ENCODE measurements at places on chromosomes 13 and 19.

DNA sequence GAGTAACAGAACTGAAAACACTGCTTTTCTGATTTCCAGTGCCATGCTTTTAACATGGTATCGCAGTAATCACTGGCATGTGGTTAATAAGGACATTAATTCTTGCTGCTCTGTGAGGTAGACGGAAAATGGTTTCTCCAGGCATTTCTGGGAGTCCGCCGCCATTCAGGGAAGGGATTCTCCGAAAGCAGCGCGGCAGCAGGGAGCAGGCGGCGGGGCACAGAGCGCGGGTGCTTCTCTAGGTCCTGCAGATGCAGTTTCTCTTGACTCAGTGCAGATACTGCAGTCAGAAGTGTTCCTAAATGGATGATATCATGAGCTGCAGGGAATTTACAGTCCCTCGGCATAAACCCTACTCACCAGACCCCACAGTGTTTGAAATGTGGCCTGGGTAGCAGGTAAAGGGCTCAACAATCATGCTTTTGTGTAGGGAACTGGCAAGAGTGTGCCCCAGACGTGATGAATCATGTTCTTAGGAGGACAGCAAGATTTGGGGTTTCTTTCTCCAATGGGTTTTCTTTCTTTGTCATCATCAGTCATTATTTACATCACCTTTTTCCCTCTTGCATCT is 338.6 kb upstream of the ARGLU1 start:
- no peak for DNase-seq

DNA sequence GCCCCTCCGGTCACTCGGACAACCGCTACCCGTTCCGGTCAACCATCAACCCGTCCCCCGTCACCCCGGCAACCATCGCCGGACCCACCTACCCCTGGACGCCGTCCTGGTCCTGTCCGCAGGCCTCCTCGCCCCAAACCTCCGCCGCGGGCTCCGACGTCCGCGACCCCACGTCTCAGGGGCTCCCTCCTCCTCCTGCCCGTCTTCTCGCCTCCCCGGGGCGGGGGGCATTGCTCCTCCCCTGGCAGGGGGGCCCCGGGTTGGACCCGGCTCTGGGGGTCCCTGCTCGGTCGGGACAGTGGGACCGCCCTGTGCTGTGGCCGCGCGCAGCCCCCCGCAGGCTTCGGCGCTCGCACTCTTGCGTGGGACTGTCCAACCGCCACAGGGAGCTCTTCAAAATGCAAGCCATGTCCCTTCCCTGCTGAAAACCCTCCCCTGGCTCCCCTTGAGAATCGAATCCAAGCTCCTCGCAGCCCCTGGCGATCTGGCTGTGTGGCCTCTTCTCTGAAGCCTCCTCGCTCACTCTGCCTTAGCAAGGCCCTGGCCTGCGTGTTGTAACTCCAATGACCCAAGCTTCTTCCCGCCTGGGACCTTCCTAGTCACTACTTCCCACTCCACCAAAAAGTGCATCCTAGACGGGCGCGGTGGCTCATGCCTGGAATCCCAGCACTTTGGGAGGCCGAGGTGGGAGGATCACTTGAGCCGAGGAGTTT is 8.4 kb downstream of the EPHX3 start:
- no peak for DNase-seq

GRCh38 chr19:57075801-57076492 is 43.8 kb upstream of the USP29 start:
- DNase-seq, result peak; percentile 21

GRCh38 chr13:98650396-98651107 is 73.6 kb upstream of the STK24 start:
- DNase-seq, result no peak

GRCh38 chr13:20073775-20074174 is 87.1 kb downstream of the GJA3 start:
- DNase-seq, result no peak

- DNase-seq, result no peak
These were observed 134.8 kb downstream of the NUFIP1 start for GRCh38 chr13:44854313-44855060.

DNA sequence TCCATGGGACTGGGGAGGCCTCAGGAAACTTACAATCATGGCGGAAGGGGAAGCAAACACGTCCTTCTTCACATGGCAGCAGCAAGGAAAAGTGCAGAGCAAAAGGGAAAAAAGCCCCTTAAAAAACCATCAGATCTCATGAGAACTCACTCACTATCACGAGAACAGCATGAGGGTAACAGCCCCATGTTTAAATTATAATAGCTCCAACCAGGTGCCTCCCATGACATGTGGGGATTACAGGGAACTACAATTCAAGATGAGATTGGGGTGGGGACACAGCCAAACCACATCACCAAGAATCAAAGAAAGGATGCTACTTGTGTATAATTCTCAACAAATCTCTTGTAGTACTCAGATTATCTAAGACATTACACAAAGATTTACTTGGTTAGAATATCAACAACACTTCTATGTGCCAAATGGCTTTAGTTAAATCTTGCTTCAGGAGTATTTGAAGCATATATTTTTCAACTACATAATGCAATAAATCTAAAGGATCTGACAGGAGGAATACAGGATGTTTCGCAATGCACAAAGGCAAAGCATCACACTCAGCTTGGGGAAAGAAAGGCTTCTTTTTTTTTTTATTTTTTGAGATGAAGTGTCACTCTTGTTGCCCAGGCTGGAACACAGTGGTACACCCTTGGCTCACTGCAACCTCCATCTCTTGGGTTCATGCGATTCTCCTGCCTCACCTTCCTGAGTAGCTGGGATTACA is 180.0 kb downstream of the LHFPL6 start:
- DNase-seq, result no peak

DNA sequence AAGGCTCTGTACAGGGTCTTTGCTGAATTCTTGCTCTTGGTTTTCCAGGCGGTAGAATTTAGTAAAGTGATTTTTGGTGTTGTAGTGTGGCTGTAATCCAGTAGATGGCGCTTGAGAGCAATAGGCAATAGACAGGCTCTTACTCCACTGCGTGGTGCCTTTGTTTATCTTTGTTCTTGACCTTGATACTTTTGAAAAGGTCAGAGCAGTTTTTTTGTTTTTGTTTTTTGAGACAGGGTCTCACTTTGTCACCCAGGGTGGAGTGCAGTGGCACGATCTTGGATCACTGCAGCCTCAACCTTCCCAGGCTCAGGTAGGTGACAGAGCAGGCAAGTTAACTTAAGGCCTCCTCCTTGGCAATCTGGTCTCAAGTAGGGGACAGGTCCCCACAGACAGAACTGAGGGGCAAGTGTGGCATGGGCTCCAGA is 12.2 kb upstream of the LILRA5 start:
- no peak for DNase-seq

DNA sequence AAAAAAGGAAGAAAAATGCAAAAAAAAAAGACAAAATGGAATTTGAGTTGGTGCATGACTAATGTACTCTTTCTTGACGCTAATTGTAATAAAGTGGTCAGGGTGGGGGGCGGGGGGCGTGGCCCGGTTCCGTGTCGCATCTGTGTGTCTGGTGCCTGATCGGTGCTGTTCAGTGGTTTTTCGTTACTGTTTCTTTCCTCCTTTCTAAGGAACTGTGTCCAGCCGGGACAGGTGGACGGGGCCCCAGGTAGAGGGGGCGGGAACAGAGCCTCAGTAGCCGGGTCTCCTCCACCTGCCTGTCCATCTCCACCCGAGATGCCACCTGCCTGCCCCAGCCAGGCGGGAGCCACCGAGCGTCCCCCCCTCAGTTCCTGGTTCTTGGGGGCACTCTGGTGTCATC is 26.3 kb downstream of the ONECUT3 start:
- no peak for DNase-seq

GRCh38 chr19:52689843-52690368 is 44.9 kb downstream of the ZNF611 start:
- DNase-seq, result peak; percentile 28

DNA sequence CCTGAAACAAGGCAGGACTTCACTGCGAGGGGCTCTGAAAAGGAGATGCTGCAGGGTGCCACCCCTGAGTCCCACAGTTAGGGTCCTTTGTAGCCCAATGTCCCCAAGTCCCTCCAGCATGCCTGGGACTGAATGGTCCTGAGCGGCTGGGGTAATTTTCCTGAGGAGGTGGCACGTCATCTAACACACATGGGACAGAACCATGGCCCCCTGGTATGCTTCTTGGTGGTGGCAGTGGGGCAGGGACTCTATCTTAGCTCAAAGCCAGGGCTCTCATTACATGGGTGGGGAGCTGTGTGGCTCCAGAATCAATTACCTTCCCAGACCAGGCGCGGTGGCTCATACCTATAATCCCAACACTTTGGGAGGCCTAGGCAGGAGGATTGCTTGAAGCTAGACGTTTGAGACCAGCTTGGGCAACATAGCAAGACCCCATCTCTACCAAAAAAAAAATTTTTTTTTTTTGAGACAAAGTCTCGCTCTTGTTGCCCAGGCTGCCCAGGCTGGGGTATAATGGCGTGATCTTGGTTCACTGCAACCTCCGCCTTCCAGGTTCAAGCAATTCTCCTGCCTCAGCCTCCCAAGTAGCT is 7.9 kb upstream of the SLC7A9 start:
- no peak for DNase-seq

DNA sequence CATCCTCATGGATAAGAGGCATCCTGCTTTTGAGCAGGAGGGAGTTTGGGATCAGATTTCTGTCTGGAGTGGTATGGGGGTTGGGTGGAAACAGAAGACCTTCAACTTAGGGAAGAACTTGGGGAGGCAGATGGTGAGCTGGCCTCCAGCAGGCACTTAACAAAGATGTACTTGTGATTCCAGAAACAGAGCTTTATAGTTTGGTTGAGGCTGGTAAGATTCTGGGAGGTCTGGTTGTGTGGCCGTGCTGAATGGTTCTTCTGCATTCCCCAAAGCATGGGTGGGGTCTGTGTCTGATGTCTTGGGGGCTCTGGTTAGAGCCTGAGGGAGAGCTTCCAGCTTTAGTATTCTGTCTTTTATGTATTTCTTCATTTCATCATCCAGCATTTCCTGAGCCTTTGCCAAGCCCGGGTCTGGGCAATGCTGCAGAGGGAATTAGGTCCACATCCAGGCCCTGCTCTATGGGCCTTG is 4.8 kb downstream of the MEGF8 start:
- DNase-seq, result no peak

GRCh38 chr13:36629057-36629385 is 44.8 kb upstream of the SERTM1 start:
- DNase-seq, result no peak

GRCh38 chr13:40159736-40160135 is 504.3 kb downstream of the COG6 start:
- DNase-seq, result no peak

DNA sequence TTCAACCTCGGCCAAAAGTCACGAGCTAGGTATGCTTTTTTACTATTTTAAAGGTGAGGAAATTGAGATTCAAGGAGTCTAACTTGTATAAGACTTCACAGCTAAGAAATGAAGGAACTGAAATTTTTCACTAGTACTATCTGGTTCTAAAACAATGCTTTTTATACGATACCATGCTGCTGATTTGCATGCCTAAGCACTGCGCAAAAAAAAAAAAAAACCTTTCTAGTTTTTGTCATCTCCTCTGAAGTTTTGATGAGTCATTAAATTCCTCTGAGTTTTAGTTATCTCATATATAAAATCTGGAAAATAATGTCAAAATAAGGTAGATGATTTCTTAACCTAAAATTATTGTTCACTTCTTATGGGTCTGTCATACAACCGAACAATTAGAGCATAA is 28.0 kb upstream of the UFM1 start:
- DNase-seq, result no peak

- no peak for DNase-seq
These were observed 933.9 kb downstream of the DIAPH3 start for GRCh38 chr13:59229861-59230260.

- DNase-seq, result no peak
These were observed 12.5 kb upstream of the MYDGF start for GRCh38 chr19:4682417-4683200.

DNA sequence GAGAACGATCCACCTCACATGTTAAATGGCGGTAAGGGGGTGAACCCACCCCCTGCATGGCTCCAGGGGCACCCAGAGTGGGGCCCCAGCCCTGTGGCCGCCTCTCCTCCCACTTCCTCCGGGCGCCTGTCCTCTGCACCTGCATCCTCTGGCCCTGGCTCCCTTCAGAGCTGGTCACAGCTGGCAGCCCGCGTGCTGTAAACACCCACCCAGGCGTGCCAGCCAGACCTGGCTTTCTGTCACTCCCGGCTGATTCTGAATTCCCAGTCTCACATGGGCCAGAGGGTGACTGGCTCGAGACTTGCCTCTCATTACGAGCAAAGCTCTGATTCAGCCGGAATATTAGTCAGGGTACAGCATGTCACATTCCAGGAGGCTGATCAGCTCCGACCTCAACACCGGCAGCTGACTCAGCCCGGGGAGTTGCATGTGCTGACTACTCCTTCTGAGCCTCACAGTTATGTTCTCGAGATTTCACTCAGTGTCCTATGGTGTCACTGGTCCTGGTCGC is 75.1 kb downstream of the GNG7 start:
- DNase-seq, result peak; percentile 47

DNA sequence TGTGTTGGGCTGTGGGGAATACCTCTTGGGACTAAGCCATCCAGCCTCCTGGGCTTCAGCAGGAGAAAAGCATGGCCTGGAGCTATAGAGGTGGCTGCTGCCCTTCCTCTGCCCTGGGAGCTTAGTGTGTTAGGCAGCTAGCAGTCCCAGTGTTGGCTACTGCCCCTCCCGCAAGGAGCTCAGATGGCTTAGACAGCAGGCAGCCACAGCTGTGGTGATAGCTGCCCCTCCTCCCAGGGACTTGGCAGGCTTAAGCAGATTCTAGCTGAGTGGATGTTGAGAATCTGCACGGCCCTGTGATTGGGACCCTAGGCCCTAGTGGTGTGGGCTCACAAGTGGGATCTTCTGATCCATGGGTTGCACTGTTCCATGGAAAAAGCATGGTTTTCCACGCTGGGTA is 264.5 kb downstream of the TDRD3 start:
- no peak for DNase-seq

DNA sequence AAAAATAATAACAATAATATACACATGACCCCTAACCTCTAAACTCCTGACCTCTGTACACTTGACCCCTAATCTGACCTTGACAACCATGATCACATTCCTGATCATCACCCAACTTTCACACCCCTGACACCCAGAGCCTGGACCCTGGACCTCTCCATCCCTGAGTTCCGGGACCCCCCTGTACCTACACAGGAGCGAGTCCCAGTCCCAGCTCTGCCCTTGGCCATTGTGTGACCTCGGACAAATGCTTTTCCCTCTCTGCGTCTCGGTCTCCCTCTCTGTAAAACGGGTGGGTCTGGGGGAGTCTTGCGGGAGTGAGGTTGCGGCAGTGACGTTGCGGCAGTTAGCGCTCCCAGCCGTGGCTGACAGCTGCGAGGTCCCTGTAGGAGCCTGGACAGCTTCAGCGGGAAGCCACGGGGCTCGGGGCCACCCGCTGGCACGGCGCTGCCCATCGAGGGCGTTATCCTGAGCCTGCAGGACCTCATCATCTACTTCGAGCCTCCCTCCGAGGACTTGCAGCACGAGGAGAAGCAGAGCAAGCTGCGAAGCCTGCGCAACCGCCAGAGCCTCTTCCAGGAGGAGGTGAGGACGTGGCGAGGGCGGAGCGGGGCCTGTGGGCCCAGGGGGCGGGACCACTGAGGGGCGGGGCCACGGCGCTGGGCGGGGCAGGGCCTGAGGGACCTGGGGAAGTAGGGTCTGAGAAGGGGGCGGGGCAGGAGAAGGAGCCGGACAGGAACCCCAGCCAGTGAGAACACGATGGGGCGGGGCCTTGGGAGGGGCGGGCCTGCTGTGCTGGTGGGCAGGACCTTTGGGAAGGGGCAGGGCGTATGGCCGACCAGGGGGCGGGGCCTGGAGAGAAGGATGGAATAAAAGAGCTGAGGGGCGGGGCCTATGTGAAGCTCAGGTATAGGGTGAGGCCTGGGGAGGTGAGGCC is 19.2 kb downstream of the RYR1 start:
- no peak for DNase-seq

Data from hippocampal formation (tissue), 2 donors.